ENCODE measurements at places on chromosomes 2 and 18.

DNA sequence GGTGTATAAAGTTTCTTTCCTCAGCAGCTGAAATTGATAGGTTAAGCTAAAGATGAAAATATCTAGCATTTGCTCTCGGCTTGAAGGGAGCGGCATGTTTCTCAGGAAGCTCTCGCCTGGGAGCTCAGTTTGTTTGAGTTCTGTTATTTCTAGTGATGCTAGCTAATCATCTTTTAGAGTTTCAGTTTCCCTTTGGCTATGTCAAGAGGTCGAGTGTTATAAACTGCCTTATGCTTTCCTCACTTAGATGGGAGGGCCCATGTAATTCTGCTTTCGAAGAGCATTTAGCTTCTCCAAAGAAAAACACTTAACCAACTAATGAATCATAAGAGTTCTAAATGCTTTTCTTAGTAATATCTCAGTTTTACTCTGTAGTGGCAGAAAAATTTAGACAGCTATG, 33.6 kb downstream of the PLCL1 start:
- no peak for DNase-seq

DNA sequence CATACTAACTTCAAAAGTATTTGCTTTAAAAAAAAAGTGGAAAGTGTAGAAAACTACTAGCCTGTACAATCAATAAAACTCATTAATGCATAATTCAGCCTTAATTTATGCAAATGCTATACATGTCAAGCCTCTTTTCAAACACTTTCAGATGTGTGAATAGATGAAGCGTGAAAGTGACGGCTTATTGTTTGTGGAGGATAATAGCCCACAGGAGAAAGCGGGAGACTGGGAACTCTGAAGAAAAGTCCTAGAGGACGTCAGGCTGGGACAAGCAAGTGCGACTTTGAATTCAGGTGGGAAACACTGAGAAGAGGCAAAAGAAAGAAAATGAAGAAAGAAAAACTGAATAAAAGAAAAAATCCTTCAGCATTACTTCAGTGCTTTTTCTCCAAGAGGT, 108.5 kb downstream of the STK39 start:
- DNase-seq = no peak

- DNase-seq = no peak
These were observed 151.3 kb downstream of the NEDD4L start for GRCh38 chr18:58195278-58195765.

- no peak for DNase-seq
These were observed 83.1 kb upstream of the KLF7 start for GRCh38 chr2:207248702-207249377.

DNA sequence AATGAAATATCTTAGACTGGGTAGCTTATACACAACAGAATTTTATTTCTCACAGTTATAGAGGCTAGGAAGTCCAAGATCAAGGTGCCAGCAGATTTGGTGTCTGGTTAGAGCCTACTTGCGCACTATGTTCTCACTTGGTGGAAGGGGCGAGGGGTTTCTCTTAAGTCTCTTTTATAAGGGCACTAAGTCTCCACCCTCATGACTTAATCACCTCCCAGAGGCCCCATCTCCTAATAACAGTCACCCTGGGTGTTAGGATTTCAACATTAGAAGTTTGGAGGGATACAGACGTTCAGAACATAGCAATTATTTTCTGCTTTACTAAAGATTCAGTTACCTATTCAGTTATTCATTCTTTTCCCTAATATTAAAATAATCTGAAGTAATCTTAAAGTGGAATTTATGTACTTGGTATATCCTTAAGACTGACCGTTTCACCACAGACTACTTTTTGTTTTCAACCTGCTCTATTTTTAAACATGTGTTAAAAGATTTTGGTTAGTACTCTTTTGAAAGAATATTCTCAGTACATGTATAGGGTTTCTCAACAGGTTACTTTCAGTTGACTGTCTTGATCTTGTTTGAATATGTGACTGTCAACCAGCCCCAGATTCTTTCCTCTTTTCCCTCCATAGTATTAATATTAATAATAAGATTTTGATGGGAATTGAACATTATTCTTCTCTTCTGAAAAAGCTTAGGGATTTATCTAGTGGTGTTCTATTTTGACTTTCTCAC, 130.0 kb downstream of the TAF4B start:
- DNase-seq = no peak

GRCh38 chr2:98543214-98543613, 65.1 kb downstream of the COA5 start:
- no peak for DNase-seq

DNA sequence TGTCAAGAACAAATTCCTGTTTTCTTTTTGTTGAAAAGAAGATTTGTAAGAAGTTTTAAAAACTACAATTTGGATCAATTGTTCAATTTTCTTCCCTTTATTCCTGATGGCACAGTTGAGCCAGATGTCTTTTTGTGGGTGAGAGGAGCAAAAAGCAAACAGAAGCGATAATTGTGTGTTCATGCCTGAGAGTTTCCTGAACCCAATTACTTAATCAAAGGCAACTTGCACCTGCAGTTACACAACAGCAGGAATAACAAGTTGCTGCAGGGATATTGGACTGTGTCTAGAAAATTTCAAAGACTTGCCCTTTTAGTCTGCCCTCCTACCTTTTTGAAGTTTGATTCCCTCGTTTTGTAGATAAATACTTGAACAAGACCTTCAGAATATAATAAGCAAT, 383.6 kb downstream of the DSEL start:
- no peak for DNase-seq

GRCh38 chr2:101710036-101710435, 12.5 kb downstream of the MAP4K4 start:
- no peak for DNase-seq

DNA sequence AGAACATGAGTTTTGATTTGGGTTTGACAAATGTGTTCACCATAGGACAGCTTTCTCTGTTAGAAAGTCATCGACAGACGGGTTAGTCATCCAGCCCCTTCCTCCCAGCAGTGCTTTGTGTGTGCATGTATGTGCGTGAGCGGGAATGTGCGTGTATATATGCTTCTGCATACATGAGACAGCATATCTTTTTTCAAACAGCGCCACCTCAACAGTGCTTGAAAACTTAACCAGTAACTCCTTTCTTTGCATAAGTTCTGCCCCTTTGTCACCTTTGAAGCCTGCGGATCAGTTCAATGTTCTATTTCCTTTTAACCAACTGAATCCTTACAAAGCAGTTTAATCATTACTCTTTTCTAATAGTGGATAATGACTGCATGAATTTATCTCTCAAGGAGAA, 351.4 kb downstream of the LPIN1 start:
- DNase-seq = no peak

DNA sequence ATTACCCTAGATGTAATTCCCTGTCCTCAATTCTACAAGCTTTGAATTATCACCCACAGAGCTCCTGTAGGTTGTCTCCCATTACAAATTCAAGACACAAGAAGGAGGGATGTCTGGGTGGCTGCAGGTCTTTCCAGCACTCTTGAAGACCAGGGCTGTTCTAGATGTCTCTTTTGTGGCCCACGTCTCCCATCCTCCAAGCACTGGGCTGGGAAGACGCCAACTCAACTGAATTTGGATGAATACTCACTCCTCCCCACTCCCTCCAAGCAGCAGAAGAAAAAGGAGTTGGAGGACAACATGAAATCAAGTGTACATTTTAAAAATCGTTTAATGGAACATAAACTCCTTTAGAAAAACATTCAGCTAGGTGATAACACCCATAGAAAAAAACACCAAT, 31.2 kb downstream of the SMAD7 start:
- DNase-seq = no peak

GRCh38 chr18:11937874-11938478, 29.9 kb upstream of the MPPE1 start:
- peak; percentile 58 for DNase-seq

- no peak for DNase-seq
These were observed 24.3 kb downstream of the CDK15 start for GRCh38 chr2:201830666-201831065.

DNA sequence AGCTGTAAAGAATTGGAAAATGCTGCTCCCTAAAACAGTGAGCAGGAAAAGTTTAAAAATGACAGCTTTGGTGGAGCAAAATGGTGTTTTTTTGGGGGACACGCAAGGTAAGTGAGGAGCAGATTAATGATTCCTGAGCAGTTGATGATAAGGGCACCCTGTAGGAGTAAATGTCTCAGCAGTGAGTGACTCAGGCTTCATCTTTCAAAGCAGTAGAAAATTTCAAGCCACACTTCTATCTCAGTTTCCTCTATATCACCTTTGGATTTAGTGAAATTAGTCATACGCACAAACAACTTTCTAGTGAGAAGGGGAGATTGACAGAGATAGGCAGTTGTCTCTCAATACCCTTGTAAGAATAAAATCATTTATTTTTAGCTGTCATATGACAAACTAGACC, 709.0 kb upstream of the FAM98A start:
- no peak for DNase-seq

GRCh38 chr2:43267381-43267780, 41.0 kb upstream of the ZFP36L2 start:
- no peak for DNase-seq

DNA sequence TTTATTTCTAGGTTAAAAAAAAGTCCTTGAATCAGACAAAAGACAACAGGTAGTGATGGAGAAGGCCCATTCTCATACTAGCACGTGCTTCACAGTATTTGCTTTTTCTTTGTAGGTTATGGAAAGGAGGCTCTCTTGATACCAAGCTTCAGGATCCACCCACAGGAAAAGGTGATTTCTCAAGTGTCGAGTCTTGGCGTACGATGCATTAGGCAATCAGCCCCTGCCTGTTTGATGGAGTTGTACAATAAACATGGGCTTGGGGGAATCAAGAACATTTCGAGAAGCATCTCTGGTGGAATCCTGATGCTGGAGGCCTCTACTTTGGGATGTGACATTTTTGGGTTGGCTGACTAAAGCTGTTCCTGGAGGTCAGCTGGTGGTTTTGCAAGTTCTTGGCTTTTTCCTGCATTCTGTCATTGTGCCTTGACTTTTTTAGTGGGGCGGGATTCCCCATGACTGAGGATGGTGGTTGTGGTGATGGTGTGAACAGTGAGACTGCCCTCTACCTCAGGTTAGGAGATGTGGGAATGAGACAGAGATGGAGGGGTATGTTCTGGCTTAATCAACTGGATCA, 231.5 kb upstream of the SPRED2 start:
- DNase-seq = no peak

GRCh38 chr2:3249476-3249962, 128.1 kb downstream of the EIPR1 start:
- DNase-seq = no peak

GRCh38 chr2:88866756-88867155, 175.3 kb downstream of the RPIA start:
- DNase-seq = peak; percentile 63

- no peak for DNase-seq
These were observed 146.9 kb downstream of the TTC32 start for GRCh38 chr2:19754907-19755306.

- DNase-seq = no peak
These were observed 81.2 kb downstream of the TMEM18 start for GRCh38 chr2:595831-596592.

DNA sequence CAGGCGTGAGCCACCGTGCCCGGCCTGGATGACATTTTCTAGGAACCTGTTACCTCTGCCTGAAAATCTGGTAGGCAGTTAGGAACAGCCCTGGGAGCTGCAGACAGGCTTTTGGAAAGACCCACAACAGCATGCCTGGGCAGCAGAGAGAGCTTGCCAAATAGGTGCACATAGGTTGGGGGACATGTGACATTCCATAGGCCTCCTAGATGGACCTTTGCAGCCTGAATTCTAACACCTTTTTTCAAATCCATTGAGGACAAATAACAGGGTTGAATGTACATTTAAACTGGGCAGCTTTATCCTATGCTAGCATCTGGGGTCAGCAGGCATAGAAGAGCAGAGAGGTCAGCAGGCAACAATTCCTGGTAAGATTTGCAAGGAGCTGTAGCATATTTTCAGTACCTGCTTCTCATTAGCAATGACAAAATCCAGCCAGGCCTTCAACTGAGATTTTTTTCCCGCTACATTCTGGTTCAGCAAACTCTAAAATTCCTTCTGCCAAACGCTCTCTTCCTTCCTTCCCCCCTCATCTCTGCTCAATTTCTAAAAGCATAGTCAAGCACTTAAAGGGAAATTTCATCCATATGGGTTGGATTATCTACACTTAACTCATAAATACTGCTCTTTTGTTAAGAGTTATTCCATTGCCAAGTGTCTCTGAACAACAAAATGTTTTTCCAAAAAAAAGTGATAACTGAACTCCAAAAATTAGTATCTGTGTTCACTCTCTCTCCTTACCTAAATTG, 75.2 kb downstream of the SOWAHC start:
- no peak for DNase-seq

DNA sequence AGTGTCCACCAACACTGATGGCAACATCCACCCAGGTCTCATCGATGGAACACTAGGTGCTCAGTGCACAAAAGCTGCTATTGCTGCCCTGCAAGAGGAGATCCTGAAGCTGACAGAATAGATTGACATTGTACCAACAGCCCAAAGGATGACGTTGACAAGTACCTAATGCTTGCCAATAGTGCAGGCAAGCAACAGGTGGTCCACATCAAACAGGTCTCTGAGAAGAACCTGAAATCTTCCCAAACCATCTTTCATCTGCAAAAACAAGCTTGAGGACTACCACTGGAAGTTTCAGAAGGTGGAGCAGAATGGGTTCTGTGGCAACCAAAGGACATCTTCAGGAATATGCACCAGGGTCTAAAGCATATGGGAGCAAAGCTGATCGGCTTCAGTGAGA, 15.8 kb upstream of the PROKR1 start:
- no peak for DNase-seq

- no peak for DNase-seq
These were observed 124.5 kb upstream of the PKDCC start for GRCh38 chr2:41923156-41923786.

DNA sequence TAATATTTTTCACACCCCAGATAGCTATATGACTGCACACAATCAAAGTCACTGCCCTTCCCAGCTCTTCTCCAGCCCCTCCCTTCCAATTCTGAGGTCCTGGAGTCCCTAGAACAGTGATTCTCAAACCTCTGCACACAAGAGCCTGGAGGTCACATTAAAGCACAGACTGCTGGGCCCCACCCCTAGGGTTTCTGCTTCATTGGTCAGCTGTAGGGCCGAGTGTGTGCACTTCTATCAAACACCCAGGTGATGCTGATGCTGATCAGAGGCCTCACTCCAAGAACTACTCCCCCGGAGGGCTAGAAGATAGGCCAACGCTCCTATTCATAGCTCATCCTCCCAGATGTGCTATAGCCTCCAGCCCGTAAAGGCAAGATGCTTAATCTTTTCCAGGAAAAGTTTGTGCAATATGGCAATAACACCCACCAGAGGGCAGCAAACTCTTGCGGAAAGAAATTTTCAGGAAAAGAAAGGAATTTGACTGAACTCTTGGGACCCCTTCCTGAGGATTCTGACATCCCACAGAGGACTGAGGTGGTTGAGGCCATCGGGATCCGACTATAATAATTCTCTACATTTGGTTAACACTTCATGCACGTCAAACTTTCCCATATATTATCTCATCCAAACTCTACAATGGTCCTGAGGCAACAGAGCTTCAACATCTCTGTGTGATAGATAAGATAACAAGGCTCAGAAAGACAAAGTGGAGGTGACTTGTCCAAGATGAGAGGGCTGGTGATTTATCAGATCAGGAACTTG, 194.2 kb upstream of the PKDCC start:
- no peak for DNase-seq

GRCh38 chr2:176280156-176280555, 10.9 kb downstream of the MTX2 start:
- no peak for DNase-seq

- no peak for DNase-seq
These were observed 90.8 kb upstream of the LGALSL start for GRCh38 chr2:64363140-64363539.
